ENCODE measurements at places on chromosomes 1 and 21. TPM values are rescaled to one million over a fixed set of nuclear protein-coding genes. Genes with fewer than 3 reads are reported as not detected.

The PKP1 gene
- not detected for total RNA-seq

The TNFRSF1B gene
- 210 TPM for total RNA-seq

The GRIK1 gene
- not detected for total RNA-seq

The CNN3 gene
- total RNA-seq: 4.6 TPM

The LDLRAD1 gene
- not detected for total RNA-seq

The C1orf116 gene
- 0.63 TPM for total RNA-seq

The CRB1 gene
- total RNA-seq: under 0.01 TPM

The TINAGL1 gene
- not detected for total RNA-seq

The IGSF8 gene
- 12.9 TPM for total RNA-seq

The RCSD1 gene
- 64.1 TPM for total RNA-seq

The ATP1A2 gene
- 0.10 TPM for total RNA-seq

The NCF2 gene
- total RNA-seq: 184 TPM

The IQGAP3 gene
- total RNA-seq: 0.10 TPM

The TFAP2E gene
- 0.52 TPM for total RNA-seq

Data from mononuclear cell (primary cell).